Muscle of back (tissue), 13 donors: ENCODE measurements at places on chromosomes 3 and 15. TPM values are rescaled to one million over a fixed set of nuclear protein-coding genes. Genes with fewer than 3 reads are reported as not detected.

CYP11A1 gene
- polyA plus RNA-seq: 2.0 TPM

SACM1L gene
- 29.3 TPM for polyA plus RNA-seq

ADGRG7 gene
- polyA plus RNA-seq: not detected

RHCG gene
- polyA plus RNA-seq: not detected

- no peak for DNase-seq
These were observed 422.1 kb downstream of the GRM7 start for GRCh38 chr3:7282988-7283387.

DNA sequence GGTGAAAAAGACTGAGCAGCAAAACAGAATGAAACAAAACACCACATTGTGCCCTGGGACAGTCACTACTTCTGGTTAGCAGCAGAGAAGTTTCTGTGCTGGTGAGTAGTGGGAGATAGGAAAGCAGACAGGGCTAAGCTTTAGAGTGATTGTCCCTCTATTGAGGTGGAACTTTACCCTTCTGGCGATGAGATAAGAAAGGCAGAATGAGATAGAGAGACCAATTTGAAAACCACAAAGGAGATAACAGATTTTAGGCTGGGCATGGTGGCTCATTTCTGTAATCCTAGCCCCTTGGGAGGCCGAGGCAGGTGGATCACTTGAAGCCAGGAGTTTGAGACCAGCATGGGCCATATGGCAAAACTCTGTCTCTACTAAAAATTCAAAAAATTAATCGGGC, 208.5 kb downstream of the TBL1XR1 start:
- DNase-seq: no peak

DNA sequence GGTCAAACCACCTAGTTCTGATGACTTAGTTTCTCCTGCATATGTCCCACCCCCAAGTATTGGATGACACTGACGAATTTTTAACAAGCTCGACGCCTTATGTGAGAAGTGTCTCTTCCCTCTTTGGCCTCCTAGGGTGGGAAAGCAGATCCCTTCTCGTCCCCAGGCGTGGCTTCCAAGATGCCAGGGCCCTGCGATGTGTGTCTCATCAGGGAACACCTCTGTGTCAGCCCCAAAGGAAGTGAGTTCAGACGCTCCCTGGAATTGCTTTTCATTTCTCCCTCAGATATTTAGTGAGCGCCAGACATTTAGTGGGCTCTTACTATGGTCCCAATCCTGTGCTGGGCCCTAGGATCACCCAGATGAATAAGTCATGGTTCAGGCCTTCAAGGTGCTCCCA, 212.7 kb upstream of the NR2E3 start:
- no peak for DNase-seq

DNA sequence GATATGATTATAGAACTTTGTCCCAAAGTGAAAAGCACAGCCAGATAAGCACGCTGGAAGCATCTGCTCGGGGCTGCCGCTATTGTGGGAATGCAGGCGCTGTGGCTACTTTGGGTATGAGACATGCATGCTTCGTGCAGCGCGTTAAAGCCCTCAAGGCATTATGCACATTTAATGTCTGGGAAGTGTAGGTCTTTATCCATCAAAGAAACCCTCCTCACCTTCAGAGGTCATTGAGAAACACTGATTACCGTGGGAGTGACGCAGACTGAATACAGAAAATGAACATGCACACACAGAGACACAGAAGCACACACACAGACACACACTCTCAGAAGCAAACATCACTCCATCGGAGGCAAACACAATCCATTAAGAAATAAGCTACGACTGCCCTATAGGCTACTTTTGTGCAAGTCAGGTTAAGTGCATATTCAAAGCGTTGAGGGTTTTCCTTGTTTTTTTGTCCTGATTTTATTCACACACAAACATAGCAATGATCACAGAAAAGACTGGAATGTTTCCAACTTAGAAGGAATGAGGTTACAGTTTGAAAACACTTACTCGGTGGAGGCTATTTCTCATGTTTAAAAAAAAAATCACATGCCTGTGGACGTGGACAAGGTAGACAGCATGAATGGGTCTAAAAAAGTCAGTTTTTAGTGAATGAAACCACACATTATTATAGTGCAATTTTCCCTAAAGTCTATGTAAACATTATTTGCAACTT, 68.5 kb downstream of the PLCH1 start:
- DNase-seq: peak; percentile 72

GRCh38 chr3:50473768-50474167, 29.7 kb downstream of the CACNA2D2 start:
- no peak for DNase-seq

DNA sequence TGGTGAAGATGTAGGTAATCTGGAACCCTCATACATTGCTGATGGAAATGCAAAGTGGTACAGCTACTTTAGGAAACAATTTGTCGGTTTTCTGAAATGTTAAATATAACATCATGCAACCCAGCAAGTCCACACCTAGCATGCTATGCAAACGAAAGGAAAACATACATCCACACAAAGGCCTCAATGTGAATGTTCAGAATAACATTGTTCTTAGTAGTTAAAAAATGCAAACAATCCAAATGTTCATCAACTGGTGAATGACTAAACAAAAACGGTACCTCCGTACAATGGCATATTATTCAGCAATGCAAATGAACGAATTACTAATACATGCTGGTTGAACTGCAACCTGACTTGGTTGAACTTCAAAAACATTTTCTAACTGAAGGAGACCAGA, 423.3 kb upstream of the THRB start:
- no peak for DNase-seq

DNA sequence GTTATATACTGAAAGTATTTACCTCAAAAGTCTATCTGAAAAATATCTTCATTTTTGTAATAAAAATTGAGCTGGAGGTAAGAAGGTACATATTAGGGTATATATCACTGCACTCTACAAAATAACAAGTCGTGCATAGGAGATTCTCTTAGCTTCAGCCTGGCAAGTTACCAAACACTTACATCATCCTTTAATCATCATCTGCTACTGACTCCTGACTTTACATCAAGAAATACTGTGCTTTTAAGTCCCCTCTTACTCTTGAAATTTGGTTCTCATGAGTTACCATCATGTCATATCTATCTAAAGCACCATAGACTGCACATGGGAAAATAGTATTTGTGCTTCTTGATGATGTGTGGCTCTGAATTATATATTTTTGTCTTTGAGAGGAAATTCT, 50.8 kb downstream of the LYSMD4 start:
- peak; percentile 63 for DNase-seq

DNA sequence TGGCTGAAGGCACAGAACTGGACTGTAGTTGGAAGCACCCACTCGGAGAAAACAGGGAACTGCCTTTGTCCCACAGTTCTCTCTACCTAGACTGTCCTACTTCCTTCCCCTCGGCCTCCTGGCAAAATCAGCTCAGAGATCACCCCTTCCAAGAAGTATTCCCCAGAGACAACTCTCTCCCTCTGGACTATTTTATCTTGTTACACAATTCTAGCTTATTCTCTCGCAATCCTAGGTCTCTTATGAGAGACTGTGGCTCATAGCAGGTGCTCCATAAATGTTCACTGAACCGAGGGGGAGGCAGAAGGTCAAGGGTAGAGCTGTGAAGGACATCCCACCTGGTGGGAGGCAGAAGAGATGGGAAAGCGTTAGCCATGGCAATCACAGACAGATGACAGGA, 10.6 kb downstream of the HEG1 start:
- DNase-seq: no peak

DNA sequence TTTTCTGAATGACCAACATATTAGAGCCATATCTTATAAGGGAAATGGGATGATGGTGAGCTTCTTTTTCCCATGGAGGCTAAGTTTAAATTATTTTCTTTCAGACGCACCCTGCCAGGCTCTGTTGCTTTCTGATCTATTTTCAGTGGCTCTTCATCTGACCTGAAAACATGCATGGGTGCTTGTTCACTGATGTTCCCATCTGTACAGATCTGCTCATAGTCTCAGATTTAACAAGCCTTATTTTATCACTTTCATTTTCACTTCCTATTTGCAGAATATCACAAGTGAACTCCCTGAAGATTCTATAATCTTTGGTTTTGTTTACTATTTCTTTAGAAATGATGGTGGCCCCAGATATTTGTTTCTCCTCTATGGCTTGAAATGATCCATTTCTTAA, 31.1 kb upstream of the SUCLG2 start:
- no peak for DNase-seq

GRCh38 chr3:171829841-171830517, 13.2 kb upstream of the TMEM212 start:
- peak; percentile 92 for DNase-seq
